ENCODE measurements at places on chromosomes 2 and 18. TPM values are rescaled to one million over a fixed set of nuclear protein-coding genes. Genes with fewer than 3 reads are reported as not detected.

FBLN7 gene
- 2.4 TPM for total RNA-seq

NETO1 gene
- not detected for total RNA-seq

SP140 gene
- total RNA-seq = 0.09 TPM

ERCC3 gene
- total RNA-seq = 49.2 TPM

HRH4 gene
- total RNA-seq = 0.19 TPM

NABP1 gene
- 20.9 TPM for total RNA-seq

PGAP1 gene
- total RNA-seq = 4.8 TPM

SERPINB5 gene
- total RNA-seq = 0.51 TPM

GAREM1 gene
- total RNA-seq = 1.4 TPM

PLGLB2 gene
- total RNA-seq = 0.65 TPM

BOLL gene
- not detected for total RNA-seq

KIF3C gene
- total RNA-seq = 23.3 TPM

CDH2 gene
- 1.8 TPM for total RNA-seq

ZSWIM2 gene
- not detected for total RNA-seq

FER1L5 gene
- total RNA-seq = not detected

RUFY4 gene
- not detected for total RNA-seq

AQP12A gene
- not detected for total RNA-seq

CHRND gene
- not detected for total RNA-seq

DSG3 gene
- total RNA-seq = not detected

CRIM1 gene
- 765 TPM for total RNA-seq

SPDYA gene
- 0.56 TPM for total RNA-seq

VAMP8 gene
- 7.5 TPM for total RNA-seq

C1D gene
- total RNA-seq = 20.8 TPM

UGT1A5 gene
- not detected for total RNA-seq

ADCYAP1 gene
- not detected for total RNA-seq

MC4R gene
- not detected for total RNA-seq
